ENCODE measurements at places on chromosomes 16 and 17.

- no peak for DNase-seq
These were observed 182.8 kb upstream of the ELAC2 start for GRCh38 chr17:13200671-13201070.

DNA sequence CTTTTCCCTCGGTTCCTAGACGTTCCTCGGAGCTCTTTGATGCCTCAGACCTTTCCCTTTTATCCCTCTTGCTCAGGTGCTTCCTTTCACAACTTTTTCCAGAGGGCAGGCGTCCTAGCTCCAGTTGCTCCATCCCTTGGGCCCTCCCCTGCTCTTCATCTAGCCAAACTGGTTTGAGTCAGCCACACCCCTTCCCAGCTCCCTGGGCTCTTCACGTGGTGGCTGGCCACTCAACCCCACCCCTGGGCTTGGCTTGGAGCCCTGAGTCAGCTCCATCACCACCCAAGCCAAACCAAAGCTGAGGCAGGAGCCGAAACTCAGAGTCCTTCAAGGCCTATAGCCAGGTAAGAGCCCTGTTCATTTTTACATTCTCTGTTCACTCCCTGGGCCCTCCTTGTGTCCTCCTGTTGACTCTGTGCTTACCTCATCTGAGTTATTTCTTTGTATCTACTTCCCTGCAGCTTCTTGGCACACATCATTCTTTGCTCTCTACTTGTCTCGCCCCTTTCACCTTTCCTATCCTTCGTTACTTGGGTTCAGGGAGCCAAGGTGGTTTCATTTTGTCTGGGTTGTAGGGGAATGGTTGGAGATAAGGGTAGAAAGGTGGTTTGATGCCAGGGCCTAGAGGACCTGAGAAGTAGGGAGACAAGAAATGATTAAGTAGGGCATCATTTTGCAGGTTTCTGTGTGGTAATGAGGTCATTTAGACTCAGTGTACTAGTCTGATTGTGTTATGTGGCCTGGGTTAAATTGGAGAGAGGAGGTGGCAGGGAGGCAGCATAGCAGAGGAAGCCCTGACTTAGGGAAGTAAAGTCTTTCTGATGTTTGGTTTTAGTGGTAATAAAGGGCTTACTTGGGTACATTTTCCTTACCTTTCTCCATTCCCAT is 7.6 kb upstream of the PHKG2 start:
- DNase-seq, result no peak

- no peak for DNase-seq
These were observed 22.5 kb upstream of the CMTR2 start for GRCh38 chr16:71311553-71312158.

GRCh38 chr16:89482817-89483205 is 7.5 kb downstream of the ANKRD11 start:
- DNase-seq, result no peak

DNA sequence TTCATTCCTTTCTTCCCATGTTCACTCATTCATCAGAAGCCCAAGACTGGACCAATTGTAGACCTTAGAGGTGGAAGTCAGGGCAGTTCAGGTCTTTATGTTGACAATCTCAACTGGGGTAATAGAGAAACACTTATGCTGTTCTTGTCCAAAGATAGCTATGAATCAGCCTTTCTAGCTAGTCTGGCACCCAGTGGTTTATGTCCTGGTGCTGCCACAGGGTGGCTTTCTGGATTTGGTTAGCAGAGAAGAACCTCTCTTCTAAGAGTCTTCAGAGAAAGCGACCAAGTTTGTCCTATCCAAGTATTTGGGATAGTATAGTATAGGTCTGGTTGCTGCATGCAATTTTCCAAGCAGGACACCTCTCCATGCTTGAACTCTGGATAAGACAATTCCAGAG is 83.3 kb downstream of the NOG start:
- DNase-seq, result peak; percentile 29

DNA sequence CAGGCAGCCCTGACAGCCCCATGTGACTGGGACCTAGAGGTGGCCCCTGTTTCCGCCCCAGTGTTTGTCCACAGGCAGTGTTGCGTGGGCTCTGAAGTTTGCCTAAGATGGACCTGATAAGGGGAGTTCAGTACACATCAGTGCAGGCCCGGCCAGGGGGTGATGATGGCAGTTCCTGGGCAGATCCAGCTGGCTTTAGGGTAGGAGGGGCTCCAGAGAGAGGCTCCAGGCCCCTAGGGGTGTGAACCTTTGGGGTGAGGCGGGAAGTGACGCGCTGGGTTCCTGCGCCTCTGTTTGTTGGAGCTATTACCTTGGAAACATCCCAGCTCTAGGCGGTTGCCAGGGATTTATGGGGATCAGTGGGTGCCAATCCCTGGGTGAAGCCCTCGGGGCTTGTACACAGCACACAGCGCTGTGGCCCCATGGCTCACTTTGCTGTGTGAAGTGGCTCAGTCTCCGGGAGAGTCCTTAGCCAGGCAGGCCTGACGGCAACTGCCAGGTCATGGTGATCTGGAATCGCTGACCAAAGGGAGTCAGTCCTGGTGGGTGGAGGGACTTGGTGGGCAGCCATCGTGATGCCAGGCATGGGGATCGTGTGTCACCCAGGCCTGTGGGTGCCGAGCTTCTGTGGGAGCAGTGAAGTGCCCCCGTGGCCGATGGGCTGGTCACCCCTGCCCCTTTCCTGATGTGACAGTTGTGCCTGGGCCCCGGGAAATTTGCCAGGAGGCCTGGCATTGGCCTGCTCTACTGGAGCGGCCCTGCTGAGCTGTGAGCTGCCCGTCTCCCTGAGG is 146.1 kb downstream of the SEC14L1 start:
- DNase-seq, result no peak

- no peak for DNase-seq
These were observed 5.8 kb downstream of the ITPRIPL2 start for GRCh38 chr16:19119564-19119963.

GRCh38 chr16:1525871-1526607 is 7.4 kb upstream of the TMEM204 start:
- DNase-seq, result no peak

GRCh38 chr17:2547176-2547575 is 35.5 kb upstream of the METTL16 start:
- DNase-seq, result no peak

- DNase-seq, result no peak
These were observed 1.6 kb downstream of the MYO1C start for GRCh38 chr17:1490643-1491442.

DNA sequence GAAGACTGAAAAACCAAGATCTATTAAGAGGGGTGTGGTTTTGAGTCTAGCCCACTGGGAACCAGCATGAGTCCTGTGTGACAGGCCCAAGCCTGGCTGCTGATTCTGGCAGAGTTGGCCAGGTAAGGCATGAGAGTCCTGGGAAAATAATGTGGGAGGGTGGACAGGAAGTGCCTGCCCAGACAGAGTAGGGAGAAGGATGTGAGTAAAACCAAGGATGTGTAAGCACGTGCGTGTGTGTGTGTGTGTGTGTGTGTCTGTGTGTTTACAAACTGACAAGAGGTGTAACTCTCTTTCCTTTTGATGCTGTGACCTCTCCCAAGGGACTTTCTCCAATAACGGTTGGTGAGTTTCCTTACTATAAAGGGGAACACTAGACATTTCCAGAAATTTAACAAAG is 15.6 kb upstream of the TEX2 start:
- DNase-seq, result no peak

DNA sequence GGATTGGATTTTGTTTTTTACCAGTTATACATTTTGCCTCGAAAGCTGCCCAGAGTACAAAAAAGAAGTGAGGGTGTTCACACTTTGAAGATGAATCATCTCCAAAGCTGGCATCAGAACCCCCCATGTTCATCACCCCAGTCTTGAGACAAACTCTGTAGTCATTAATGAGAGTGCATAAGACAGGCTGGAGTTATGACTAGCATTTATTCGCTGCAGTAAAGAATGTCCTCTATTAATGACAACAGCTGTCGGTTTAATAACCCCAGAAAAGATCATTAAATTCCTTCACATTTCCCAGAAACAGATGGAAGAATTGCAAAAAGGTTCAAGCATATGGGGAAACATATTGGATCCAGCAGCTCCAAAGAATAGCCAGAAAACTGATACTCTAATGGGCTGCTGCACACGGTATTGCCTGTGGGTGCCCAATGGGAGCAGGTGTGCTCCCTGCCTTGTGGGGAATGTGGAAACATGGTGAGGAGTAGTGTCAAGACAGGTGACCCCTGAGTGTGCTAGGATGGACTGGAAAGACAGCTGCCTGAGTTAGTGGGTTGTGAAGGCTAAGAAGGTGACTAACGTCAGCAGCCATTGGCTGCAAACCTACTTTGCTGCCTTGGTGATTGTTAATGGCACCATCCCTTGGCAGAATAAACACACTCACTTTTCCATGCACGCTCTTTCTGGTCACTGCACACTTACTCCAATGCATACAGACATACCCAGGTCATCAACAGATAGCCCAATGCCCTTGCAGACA is 81.9 kb downstream of the AIPL1 start:
- no peak for DNase-seq

DNA sequence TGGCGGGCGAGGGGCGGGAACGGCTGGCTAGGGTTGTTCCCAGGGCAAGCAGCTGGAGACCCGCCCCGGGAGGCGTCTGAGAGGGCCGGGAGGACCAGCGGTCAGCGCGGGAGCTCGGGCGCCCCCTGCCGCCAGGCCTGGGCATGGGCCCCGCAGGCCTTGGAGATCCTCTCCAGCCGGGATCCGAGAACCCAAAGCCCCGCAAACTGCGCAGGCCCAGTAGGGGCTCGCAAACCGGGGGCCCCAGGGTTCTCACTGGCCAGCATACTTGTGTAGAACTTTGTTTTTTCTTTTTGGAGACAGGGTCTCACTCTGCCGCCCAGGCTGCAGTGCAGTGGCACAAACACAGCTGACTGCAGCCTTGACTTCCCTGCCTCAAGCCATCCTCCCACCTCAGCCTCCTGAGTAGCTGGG is 20.8 kb upstream of the ZNF423 start:
- peak; percentile 50 for DNase-seq

DNA sequence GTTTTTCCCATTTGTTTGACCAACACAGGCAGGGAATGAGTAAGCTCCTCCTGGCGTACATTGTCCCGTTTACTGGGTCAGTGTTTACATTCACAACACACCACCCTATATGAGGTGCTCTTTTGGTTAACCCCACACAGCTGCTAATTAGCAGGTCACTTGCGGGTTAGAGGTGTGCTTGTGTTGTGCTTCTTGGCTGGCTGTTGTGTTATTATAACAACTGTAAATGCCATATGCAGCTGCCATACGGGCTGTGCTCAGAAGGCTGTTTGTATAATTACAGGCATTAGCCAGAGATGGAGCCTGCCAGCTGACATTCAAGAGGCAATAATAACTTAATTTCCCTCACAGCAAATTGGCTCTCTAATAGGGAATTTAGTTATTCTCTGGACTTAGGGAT is 205.1 kb upstream of the ELAC2 start:
- DNase-seq, result no peak

Measured in hematopoietic multipotent progenitor cell (in vitro differentiated cells).